Panc1 (cell line): ENCODE measurements at places on chromosomes 7 and 10.

- no peak for DNase-seq
Observed at GRCh38 chr10:44742248-44742647, 168.9 kb upstream of the TMEM72 start.

DNA sequence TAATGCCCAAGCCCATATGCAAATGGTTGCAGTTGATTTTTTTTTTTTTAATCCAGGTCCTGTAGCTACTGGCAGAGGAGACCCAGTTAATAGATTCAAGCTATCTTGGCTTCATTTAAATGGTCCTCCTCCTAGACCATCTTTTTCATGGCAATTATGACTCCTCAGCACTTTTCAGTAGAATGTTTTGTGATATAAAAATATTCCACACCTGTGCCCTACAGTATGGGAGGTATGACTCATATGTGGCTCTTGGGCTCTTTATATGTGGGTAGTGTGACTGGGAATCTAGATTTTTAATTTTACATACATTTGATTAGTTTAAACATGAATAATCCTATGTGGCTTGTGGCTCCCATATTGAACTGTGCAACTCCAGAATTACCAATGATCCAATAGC, 80.1 kb downstream of the ITGB1 start:
- no peak for DNase-seq

DNA sequence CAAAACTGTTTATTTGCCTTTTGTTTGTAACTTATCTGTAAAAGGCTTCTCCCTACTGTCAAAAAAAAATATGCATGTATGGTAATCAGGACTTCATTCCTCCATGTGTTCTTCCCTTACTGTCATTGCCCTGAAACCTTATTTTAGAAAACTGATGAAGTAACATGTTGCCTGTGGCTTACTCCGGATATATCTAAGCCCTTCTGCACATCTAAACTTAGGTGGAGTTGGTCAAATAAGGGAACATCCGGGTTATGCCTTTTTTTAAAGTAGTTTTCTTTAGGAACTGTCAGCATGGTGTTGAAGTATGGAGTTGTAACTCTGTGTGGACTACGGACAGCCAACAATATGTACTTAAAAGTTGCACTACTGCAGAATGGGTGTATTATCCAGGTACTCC, 6.2 kb downstream of the SAR1A start:
- DNase-seq = no peak

GRCh38 chr7:27712217-27712616, 27.7 kb upstream of the TAX1BP1 start:
- DNase-seq = no peak

DNA sequence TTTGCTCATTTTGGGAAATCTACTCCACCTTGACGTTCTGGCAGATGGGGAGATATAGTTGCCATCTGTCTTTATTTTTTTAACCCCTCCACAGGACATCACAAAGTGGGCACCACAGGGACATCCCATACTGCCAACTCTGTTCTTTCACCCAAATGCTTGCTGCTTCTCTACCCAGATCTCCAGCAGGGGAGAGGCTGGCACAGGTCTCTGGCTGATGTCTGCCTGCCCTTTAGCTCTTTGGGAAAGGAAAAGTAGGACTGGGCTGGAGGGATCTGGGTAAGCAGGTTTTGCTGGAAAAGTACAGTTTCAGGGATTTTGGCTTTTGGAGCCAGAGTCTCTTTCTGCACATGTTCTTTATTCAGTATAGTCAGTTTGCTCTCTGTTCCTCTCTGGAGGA, 156.7 kb downstream of the ANLN start:
- no peak for DNase-seq

DNA sequence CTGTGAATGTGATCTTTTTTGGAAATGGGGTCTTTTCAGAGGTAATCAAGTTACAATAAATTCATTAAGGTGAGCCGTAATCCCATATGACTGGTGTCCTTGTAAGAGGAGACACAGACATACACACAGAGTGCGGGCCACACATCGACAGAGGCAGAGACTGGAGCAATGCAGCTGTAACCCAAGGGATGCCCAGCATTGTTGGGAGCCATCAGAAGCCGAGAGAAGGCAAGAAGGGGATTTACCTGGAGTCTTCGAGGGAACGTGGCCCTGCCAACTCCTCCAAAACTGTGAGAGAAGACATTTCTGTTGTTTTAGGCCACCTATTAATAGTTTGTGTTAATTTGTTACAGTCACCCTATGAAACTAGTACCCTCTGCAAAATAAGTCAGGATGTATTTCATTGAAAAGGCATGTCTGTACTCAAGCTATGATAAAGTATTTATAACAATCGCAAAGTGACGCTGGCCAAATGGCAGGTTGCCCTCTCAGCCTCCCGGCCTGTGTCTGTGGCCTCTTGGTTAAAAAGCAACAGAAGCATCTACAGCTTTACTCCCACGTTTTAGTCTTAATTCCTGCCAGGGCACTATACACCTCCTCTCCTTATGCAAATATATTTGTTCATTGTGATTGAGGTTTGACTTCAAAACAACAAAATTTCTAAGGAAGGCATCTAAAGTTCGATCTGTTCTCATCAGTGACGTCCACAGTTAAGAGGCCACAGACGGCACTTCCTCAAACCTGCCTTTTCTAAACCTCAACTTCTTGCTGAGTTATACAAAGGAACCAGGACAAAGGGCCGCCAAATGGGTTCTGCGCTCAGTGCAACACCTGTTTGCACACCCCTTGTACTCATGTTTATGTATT, 46.8 kb downstream of the HIPK2 start:
- DNase-seq = no peak

- no peak for DNase-seq
Observed at GRCh38 chr7:82678259-82678658, 234.7 kb upstream of the CACNA2D1 start.

DNA sequence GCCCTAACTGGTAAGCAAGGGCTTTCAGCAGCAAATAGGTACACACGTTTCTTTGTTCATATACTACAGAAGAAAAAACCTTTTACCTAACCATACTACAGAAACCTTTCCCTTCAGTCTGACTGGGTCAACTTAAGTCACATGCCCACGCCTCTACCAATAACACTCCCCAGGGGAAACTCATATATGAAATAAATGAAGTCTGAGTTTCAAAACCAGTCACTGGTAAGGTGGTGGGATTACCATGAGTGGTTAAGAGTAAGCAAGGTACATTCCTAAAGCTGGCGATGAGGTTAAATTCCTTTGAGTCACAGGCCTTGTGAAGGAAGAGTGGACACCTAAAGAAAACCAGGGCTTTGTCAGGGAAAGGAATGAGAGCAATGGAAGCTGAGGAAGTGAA, 21.4 kb upstream of the KIF20B start:
- DNase-seq = no peak

- DNase-seq = no peak
Observed at GRCh38 chr10:12360461-12360860, 11.1 kb downstream of the CAMK1D start.

- no peak for DNase-seq
Observed at GRCh38 chr7:118312051-118312450, 87.5 kb downstream of the ANKRD7 start.

DNA sequence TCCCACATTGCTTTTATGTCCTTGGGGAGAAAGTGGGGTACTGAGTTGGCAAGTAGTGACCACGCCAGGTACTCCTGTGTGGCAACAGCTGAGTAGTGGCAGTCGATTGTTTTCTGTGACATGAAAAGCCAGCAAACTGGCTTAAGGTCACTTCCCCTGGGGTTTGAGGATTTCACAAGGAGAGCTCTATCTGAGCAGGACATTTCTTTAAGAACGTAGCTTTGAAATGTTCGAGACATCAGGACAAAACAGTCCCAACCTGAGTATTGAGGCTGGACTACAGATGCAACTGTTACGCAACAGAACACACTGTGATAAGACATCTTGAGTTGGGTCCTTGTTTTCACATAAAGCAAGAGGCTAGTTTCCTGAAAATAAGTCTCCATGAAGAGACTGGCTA, 146.7 kb upstream of the KLF14 start:
- DNase-seq = no peak

GRCh38 chr7:35871856-35872255, 71.0 kb downstream of the SEPTIN7 start:
- DNase-seq = no peak

DNA sequence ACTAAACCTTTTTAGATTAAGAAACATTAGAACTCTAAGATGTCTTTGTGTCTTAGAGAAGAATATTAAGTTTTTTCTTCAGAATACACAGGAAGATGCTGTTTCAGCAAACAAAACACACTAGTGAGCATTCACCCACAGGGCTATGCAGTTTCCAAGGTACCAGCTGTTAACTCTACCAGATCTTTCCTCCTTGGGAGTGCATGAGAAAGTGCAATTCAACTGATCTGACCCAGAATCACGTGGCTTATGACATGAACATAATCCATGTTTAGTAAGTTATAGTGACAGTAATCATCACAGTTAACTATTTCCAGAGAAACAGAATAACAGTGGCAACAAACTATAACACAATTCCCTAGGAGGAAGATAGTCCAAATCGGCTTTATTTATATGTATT, 270.7 kb downstream of the CACNA2D1 start:
- DNase-seq = no peak

- no peak for DNase-seq
Observed at GRCh38 chr10:113566888-113567287, 14.0 kb downstream of the HABP2 start.

GRCh38 chr10:37839243-37839642, 18.2 kb downstream of the ZNF248 start:
- no peak for DNase-seq

- no peak for DNase-seq
Observed at GRCh38 chr10:25101461-25102146, 73.2 kb upstream of the GPR158 start.

DNA sequence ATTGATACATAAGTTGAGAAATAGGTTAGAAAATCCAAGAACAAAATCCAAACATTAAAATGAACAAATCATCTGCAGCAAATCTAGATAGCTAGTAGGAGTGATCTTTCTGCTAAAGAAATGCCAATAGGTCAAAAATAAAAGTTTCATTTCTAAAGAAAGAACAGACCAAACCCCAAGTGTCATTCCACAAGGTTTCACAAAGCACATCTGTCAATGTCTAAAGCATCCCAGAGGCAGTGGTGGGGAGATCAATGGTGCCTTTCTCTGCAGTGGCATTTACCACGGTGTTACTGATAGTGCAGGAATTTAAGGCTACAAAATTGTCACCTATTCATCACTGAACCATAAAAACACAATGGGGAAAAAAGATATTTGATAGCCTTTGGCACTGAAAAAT, 147.9 kb downstream of the PARD3 start:
- DNase-seq = no peak

DNA sequence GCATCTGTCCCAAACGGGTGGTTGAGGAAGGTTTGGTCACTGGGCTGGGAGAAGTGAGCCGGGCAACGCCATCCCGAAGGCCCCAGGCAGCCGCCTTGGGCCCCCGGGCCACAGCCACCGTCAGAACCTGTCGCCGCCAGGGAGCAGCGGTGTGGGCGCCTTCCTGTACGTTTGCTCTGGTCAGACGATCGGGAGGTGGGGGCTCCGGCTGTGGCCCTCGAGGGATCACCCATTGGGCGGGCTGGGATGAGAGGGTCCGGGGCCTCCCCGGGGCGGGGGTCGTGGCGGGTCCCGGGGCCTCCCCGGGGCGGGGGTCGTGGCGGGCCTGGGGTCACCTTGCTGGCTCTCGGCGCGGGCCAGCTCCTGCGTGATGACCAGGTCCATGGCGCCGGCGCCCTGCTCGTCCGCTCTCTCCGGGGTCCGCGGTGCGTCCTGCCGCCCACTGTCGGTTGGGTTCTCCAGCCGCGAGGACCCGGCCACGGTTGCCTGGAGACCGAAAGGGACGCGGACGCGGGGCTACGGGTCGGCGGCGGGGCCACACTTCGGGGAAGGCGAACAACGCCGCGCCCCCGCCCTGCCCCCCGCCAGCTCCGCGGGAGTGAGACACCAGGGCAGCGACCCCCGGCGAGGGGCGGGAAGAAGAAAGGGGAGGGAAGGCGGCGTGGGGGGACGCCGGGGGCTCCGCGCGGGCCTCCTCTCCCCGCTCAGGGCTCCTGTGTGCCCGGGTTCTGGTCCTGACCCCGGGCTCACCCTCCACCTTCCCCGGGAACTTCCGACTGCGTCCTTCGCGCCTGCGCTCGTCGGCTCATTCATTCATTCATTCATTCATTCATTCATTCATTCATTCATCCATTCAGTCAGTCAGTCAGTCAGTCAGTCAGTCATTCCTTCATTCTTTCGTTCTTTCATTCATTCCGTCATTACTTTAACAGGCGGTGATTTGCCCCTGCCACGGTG, at the start of gene CFAP46:
TSS of gene CFAP46 (minus strand) at position 470 of the 957 bp plus-strand sequence. CDS start at position 384, 86 bp downstream.
- DNase-seq = no peak

- DNase-seq = no peak
Observed at GRCh38 chr7:102275123-102275703, 11.5 kb upstream of the SH2B2 start.

DNA sequence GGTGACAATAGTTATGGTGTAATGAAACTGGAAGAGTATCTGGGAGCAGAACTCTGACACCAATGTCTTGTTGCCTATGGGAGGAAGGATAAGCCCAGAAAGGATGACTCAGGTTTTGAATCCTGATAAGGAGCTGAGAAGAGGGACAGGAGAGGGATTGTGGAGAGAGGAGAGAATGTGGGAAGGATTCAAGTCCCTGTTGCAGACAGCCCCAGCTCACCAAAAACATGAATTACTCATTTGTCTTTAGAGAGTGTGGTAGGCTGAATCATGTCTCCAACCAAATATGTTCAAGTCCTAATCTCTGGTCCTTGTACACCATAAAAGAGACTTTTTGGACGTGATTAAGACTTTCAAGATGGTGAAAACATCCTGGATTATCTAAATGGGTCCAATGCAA, 206.9 kb upstream of the PHYHIPL start:
- DNase-seq = no peak

GRCh38 chr7:38880454-38880853, 28.5 kb downstream of the VPS41 start:
- no peak for DNase-seq

DNA sequence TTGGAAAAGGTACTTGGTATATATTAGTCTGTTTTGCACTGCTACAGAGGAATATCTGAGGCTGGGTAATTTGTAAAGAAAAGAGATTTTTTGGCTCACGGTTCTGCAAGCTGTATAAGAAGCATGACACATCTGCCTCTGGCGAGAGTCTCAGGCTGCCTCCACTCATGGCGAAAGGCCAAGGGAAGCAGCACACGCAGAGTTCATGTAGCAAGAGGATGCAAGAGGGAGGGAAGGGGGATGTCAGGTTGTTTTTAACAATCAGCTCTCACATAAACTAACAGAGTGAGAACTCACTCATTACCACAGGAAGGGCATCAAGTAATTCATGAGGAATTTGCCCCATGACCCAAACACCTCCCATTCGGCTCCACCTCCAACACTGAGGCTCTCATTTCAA, 484.8 kb upstream of the DPP6 start:
- no peak for DNase-seq

GRCh38 chr10:128894641-128895040, 572.4 kb upstream of the MGMT start:
- no peak for DNase-seq
